ENCODE measurements at places on chromosomes 16 and 17. TPM values are rescaled to one million over a fixed set of nuclear protein-coding genes. Genes with fewer than 3 reads are reported as not detected.

MFAP4 gene
- total RNA-seq: not detected

ZNF276 gene
- total RNA-seq: 195 TPM

DGKE gene
- total RNA-seq: 34.4 TPM

KATNB1 gene
- total RNA-seq: 24.3 TPM

HS3ST3A1 gene
- 2.4 TPM for total RNA-seq

B3GNT9 gene
- 9.5 TPM for total RNA-seq
